ENCODE measurements at places on chromosomes 7 and 10. TPM values are rescaled to one million over a fixed set of nuclear protein-coding genes. Genes with fewer than 3 reads are reported as not detected.

INHBA gene
- 2.2 TPM for total RNA-seq

GSTO2 gene
- 13.8 TPM for total RNA-seq

RAMP3 gene
- 50.1 TPM for total RNA-seq

GJD4 gene
- total RNA-seq = not detected

SFRP5 gene
- total RNA-seq = 1.7 TPM

GNAT3 gene
- not detected for total RNA-seq

SPDYE6 gene
- not detected for total RNA-seq

CNOT4 gene
- 23.3 TPM for total RNA-seq

CPEB3 gene
- 8.8 TPM for total RNA-seq

CTAGE4 gene
- 6.6 TPM for total RNA-seq

LRRC61 gene
- total RNA-seq = 14.0 TPM

- DNase-seq = no peak
These were observed 18.4 kb downstream of the RCC1L start for GRCh38 chr7:75055155-75055554.

- DNase-seq = no peak
These were observed 40.0 kb downstream of the GOLGA7B start for GRCh38 chr10:97889461-97890265.

DNA sequence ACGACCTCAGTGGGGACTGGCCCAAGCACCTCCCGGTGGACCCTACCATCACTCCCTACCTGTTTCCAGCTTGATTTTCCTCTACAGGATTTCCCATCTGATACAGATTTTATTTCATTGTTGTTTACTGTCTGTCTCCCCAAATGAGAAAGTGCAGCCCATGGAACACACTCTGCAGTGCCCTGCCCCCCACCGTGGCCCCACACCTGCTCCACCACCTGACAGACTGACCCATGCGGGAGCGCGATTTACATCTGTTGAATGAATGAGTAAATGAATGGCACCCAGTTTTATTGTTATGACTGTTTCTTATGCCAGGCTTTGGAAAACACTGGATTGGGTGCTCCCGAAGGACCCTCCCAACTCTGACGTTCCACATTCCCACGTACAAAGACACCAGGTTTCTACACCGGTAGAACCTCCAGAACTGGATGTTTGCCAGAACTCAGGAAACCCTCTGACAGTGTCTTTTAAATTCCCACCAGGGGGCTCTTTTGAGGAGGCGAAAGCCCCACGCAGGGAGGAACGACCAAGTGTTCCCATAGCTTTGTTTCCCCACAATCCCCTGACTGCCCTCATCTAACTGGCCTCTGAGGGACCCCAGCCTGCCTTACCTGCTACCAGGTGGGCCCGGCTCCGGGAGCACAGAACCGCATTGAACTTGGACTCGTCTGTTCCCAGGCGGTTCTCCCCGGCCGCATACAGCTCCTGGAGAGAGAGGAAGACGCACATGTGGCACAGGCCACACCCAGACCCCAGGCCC is 29.0 kb downstream of the PLAC9 start:
- DNase-seq = no peak

GRCh38 chr7:73679709-73680108 is 3.5 kb downstream of the DNAJC30 start:
- DNase-seq = no peak

DNA sequence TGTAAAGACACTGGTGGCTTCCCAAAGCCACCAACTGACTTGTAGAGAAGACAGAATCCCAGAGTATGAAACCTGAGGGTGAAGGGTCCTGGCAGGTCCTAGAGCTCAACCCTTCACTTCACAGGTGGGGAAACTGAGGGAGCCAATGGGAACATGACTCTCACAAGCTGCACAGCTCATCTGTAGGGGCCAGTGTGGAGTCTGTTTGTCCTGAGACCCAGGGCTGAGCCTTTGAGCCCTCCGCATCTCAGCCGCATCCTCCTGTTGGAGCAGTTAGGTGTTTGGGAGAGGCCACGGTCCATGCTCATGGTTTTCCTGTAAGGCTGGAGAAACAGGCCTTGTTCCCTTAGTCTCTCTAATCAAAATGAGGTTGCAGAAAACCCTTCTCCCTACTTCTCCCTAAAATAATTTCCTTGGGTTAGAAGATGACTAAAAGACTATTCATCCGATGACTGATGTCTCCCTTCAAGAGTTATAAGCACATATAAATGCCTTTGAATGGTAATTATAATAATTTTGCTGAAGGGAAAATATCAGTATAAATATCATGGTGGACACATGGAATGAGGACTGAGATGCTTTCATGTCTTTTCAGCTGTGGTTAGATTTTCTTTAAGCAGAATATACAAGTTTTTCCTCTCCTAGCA is 10.3 kb downstream of the HTRA1 start:
- DNase-seq = no peak

DNA sequence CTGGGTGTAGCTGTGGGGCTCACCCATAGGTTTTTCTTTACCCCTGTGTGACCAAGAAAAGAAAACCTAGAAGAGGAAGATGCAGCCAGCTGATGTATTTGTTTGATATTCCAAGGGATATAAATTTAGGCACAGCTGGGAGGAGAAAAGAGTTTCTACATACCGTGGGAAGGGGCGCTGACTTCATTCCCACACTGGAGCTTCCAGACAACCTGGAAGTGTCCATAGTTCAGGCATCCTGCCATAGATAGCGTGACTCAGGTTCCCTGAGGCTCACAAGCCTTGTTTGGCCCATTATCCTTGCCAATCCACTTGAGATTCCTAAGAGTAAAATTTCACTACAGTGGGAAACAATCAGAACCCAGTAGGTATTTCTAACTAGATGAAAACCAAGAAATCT is 371.7 kb upstream of the NRP1 start:
- DNase-seq = no peak

- DNase-seq = no peak
These were observed 105.3 kb downstream of the CTTNBP2 start for GRCh38 chr7:117767951-117768350.

DNA sequence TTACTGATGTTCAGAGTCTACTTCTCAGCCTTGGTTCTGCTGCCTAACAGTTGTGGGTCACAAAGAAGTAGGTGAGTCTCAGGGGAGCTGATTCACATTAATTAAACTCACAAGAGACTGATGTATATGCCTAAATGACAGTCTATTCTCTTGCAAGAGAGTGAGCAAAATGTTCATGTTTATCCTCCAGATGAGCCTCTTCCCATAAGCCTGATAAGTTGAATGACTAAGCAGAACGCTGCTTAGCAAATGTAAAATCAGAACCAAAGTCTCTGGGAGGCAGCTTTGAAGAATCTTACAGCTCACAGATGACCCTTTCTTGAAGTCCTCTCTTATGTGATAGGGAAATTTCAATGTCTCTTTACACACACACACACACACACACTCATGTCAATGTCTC is 1092.2 kb downstream of the TYW1 start:
- no peak for DNase-seq

DNA sequence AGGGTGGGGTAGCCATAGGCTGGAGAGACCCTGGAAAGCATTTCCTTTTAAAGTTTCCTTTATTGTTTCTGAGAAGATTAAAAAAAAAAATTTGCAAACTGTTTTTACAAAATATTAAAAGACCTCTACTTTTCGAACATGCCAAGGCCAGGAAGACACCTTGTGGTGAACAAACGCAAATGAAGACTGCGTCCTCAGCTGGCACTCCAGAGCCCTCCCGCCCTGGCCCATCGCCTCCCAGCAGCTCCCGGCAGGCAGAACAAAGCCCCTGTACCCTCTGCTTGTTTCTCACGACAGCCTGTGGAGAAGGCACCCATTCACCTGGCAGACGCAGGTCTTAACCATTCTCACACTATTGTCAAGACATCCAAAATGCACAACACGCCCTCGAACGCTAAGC is 56.4 kb downstream of the ESYT2 start:
- DNase-seq = peak; percentile 37

DNA sequence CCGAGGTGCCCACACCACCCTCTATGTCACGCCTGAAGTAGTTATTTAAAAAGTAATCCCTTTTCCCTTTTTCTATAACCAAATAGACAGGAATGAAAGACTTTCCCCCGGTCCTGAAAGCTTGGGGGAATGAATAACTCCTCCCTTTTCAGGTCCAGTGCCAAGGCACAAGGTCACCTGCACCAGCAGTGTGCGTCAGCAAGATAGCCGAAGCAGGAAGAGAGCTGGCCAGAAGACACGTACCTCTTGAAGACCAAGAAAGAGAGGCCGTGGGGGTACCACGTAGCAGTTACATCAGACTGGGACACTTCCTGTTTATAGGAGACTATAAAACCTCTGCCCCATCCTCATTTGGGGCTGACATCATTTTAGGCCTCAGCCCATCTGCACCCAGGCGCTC is 10.7 kb upstream of the AKR1B1 start:
- no peak for DNase-seq

DNA sequence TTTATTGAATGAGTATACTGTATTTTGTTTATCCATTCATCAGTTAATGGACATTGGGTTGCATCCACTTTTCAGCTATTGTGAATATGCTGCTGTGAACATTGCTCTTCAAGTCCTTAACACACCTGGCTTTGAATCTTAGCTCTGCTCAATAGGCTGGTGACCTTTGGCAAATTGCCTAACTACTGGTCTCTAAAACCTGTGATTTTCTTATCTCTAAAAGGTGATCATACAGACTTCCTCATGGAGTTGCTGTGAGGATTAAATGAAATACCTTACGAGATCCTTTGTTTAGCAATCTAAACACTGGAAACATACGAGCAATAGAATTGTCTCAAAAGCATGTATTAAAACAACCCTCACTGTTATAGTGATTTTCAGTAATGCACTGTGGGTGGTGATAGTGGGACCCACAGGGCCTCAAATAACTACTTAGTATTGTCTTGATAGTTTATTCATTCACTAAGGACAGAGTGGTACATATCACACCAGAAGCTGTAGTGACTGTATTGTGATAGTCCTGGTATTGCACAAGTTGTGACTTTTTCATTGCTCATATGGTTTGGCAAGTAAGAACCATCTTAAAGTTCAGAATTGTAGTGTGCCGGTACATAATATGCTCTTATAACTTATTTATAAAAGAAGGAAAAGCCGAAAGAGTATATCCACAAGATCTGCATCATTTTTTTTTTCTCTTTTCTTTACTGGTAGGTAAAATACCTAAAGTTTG is 257.6 kb downstream of the EXOC4 start:
- no peak for DNase-seq

DNA sequence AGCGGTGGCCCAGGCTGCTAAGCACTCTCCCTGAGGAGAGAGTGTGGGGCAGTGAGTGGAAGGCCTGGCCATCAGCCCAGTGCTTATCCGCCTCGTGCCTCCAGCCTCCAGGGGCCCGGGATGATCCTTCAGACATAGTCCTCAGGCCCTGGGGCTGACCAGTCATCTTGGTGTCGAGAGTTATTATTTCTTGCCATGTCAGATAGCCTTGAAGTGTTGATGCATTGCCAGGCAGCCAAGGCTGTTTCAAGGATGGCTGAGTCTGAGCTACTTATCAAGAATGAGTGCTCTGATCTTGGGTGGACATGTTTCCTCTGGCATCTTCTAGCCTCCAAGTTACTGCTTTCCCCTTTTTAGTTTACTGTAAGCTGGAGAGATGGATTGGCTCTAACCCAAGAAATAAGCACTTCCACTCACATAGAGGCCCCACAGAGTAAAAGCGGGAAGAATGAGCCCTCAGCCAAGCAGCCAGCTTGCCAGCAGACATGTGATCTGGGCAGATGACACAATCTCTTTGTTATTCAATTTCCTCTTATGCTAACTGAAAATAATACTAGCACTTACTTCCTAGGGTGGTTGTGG is 136.5 kb upstream of the NAMPT start:
- no peak for DNase-seq

DNA sequence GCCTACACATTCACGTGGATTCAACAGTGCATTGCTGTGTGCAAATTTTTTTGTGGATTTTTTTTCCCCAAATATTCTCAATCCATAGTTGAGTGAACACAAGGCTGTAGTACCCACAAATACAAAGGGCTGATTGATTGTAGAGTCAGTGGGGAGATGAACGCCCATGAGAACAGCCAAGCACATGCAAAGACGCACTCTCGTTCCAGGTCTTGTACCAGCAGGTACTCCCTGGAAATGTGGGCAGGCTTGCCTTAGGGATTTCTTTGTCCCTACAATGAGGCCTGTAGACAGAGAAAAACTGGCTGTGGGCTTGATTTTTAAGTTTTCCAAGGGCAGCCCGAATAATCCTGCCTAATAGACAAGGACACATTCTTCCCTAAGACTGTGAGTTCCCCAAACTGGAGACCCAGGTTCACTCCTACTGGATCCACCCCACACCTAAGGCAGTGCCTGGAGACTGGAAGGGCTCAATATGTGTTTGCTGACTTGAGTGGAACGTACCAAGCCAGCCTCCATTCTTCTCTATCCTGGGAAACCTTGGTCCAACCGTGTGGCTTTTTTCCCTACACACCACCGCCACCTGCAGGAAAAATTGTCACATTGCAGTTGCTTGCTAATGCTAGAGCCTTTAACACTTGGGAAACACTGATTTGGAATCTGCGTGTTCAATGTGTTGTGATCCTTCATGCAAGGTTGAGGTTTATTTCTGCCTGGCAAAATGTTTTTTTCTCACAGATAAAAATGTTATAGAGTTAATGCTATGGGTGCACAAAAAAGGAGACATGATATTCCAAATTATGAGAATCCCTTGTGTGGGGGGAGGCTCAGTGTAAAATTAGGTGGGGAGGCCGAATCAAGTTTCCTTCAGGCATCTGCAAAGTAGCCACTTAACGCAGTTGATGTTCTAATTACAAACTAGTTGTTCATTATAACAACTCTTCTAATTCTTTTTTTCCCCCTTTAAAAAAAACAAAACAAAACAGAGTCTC is 49.3 kb downstream of the PPP1R17 start:
- no peak for DNase-seq

DNA sequence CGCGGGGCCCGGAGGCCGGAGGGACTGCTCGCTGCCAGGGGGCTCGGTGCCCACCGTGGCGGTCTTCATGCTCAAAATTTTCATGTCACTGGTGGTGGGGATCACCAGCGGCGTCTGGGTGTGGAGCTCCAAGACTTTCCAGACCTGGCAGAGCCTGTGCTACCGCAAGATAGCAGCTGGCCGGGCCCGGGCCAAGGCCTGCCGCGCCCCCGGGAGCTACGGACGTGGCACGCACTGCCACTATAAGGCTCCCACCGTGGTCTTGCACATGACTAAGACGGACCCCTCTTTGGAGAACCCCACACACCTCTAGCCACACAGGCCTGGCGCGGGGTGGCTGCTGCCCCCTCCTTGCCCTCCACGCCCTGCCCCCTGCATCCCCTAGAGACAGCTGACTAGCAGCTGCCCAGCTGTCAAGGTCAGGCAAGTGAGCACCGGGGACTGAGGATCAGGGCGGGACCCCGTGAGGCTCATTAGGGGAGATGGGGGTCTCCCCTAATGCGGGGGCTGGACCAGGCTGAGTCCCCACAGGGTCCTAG is 2.0 kb downstream of the FZD9 start:
- DNase-seq = no peak

DNA sequence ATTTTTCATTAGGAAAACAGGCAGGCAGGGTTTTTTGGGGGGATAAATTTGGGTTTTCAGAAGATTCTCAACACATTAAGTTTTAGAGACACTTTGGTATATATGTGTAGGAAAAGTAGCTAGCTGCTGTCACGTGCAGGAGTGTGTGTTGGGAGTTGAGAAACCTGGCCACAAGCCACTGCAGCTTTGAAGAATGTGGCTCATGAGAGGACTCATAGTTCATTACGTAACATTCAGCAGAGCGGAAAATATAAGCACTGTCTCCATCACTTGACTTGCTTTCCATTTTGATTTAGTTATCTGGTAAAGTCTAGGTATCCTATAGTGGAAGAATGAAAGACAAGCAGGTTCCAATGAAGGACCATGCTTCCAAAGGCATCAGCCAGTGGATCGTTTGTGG is 31.2 kb downstream of the SMNDC1 start:
- DNase-seq = no peak

- DNase-seq = no peak
These were observed 65.8 kb downstream of the PIP4K2A start for GRCh38 chr10:22648547-22648961.

Measured in vagina (tissue), 2 donors.